ENCODE measurements at places on chromosomes 2 and 18.

GRCh38 chr2:218186355-218186766, 19.6 kb upstream of the CXCR1 start:
- peak; percentile 71 for DNase-seq

GRCh38 chr2:191895195-191895594, 48.3 kb upstream of the CAVIN2 start:
- DNase-seq = no peak

- DNase-seq = peak; percentile 52
Observed at GRCh38 chr18:45775241-45775676, 50.2 kb upstream of the SIGLEC15 start.

DNA sequence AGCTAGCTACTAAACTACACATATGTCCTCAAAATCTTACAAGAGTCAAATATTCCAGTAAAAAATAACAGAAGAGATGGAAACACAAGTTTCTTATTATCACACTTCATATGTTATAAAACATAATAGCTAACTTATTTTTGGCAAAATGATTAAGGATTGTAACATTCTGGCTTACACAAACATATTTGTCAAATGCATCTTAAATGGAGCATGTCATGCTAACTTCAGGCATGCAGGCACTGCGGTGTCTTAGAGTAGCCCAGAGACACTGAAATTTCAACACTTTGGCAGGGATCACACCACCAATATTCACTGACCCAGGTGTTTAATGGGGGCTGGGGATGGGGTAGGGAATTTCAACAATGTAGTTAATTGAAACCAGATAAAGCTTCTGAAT, 51.6 kb downstream of the LDAH start:
- no peak for DNase-seq
